ENCODE measurements at places on chromosomes 13 and 19.

DNA sequence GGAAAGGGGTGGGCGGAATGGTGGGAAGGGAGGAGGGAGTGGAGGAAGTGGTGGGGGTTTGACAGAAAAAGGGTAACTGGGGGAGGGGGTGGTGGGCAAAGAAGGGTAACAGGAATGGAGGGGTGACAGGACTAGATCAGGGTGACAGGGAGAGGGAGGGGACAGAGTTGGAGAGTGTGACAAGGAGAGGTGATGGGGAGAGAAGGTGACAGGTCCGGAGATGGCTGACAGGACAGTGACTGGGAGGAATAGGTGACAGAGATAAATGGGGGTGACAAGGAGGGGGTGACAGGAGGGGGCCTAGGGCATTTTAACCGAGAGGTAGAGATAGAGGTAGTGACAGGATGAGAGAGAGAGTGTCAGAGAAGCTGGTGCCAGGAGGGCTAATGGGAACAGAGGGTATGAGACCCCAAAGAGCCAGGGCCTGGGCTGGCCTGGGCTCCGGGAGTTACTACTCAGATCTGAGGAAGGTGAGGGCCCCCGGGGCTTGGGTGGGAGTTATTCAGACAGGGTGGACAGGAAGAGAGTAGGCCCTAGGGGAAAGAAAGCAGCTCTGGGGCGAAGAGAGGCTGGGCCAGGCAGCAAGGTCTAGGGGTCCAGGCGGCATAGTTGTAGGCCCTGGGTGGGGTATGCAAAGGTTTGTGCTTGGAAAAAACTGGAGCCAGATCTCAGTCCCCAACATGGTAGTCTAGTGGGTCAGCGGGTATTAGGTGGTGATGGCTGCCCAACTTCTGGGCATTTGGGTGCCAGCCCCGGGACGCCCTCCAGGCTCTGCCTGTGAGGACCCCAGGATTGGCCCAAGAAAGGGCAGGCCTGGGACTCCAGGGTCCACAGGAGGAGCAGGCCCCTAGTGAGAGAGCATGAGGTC is 660 bp downstream of the CIC start:
- DNase-seq = peak; percentile 76

- DNase-seq = no peak
These were observed 125.7 kb downstream of the ZNF675 start for GRCh38 chr19:23561341-23561740.

- peak; percentile 32 for DNase-seq
These were observed at the start of gene DENND1C for GRCh38 chr19:6481541-6482342. TSS of gene DENND1C (minus strand) at chr19:6481787. CDS start at chr19:6481695, 92 bp downstream.

- DNase-seq = peak; percentile 38
These were observed 119.5 kb upstream of the MCF2L start for GRCh38 chr13:112849500-112849899.
